ENCODE measurements at places on chromosomes 5 and 9.

DNA sequence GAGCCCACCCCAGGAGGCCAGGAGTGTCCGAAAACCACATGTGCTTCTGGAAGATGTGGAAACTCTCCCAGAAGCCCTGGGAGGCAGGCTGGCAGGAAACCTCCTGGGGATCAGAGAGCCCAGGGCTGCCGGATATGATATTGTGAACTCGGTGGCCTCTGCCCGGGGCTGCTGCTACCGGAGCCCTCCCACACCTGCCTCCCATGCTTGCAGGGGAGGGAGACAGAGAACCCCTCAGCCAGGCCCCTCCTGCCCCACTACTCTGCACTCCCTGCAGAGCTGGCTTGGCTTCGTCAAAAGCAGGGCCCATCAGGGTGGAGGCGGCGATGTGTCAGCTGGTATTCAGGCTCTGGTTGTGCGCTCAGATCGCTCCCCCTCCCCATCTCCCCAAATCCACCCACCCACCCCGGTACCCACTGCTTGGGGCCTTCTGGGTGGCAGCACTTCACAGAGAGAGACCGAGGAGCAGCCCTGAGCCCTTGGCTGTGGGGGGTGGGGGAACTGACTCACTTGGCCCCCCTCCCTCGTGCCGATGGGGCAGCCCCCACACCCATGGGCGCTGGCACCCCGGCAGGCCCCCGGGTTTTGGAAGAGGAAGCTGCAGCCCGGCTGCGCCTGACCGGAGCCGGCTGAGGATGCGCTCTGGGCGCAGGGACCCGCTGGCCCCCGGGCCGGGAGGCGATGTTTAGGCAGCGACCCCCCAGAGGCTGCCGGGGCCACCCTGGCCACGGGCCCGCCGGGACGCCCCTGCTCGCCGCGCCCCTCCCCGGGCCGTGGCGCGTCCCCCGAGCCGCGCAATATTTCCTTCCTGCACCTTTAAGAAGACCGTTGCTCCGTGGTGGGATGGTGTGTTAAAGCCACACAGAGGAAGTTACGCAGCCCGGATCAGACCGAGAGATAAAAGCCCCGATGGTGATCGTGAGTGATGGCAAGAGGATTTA is 786 bp upstream of the NTNG2 start:
- DNase-seq: no peak

DNA sequence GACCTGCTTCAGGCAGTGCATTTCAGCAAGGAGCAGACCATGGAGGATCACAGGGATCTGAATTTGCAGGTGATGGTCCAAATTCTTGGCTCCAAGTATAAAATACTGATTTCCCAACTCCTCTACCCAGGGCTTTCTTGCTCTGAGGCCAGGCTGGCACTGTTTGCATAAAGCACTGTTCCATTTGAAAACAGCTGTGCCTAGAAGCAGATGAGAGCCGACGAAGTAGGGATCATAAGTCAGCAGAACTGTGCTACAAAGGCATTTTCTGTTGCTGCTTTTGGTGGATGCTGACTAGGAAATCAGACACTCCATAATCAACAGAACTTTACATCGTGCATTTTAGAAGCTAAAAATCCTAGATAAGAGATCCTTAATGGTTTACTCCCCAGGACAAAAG is 126.4 kb downstream of the MAT2B start:
- DNase-seq: no peak

GRCh38 chr5:169545762-169546161 is 37.8 kb upstream of the SPDL1 start:
- no peak for DNase-seq

DNA sequence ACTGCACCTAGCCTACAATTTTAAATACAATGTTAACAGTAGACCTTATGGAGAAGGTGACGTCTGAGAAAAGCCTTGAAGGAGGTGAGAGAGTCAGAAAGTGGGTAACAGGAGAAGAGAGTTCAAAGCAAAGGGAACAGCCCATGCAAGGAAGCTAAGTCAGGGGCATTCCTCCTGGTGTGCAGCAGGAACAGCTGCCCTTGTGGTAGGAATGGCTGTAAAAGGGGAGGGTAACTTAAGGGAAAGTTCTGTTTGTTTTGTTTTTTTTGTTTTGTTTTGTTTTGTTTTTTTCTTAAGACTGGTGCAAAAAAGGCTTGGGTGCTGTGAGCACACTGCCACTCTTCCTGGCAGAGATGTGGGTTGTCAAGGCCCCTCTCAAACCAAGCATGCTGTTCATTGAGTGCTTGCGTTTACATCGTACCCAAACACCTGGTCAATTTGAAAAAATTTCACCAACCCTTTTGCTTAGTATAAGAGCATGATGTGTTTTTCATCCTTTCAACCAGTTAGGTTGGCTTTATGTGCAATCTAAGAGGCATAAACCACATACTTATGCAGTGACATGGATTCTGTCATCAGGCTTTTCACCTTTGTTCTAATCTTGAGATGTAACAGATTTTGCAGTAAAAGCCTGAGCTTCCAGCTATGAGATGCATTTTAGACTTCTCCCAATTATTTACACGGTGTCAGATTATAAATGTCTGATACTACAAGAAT is 279.7 kb downstream of the GLIS3 start:
- DNase-seq: no peak

DNA sequence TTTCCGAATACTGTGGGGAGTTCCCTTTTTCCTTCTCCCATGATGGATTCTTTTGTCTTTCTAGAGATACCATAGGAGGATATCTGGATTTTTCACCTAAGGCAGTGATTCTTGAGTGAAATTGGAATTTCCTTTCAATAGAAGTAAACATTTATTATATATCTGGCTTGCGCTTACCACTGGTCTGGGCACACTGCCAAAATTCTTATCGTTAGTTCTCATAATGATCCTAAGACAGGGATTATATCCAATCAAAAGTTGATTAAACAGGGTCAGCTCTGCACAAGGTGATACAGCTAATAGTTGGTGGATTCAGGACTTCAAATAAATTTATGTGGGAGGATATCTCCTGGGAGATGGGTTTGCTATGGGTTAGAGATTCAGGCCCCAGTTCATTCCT is 9.6 kb downstream of the TLE4 start:
- DNase-seq: peak; percentile 46

- DNase-seq: no peak
These were observed 1.8 kb downstream of the MARCHF6 start for GRCh38 chr5:10355071-10355889.

DNA sequence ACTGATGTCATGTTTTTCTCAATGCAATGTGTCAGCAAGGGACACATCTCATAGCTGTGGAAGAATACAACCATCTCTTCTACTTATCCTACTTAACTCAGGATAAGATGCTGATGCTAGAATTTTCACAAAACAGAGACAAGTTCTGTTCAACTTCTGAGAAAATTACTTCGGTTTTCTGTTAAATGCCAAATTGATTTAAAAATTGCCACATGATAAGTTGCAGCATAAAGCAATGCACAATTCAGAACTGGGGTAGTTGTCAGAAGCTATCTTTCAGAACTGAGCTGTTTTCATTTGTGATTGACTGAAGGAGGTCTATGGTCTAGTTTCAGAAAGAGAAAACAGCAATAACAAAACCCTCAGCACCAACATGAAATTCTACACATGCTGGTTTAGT is 954.8 kb upstream of the C9orf72 start:
- no peak for DNase-seq

GRCh38 chr5:92147266-92147665 is 764.1 kb upstream of the ARRDC3 start:
- DNase-seq: no peak

GRCh38 chr5:77669677-77670076 is 31.2 kb upstream of the OTP start:
- DNase-seq: no peak
